NCI-H2171 treated with DMSO at 0.1 percent for 48 hours (cell line): ENCODE measurements at places on chromosomes 6 and 20.

- DNase-seq: no peak
These were observed 53.2 kb upstream of the THEMIS start for GRCh38 chr6:127954082-127954481.

DNA sequence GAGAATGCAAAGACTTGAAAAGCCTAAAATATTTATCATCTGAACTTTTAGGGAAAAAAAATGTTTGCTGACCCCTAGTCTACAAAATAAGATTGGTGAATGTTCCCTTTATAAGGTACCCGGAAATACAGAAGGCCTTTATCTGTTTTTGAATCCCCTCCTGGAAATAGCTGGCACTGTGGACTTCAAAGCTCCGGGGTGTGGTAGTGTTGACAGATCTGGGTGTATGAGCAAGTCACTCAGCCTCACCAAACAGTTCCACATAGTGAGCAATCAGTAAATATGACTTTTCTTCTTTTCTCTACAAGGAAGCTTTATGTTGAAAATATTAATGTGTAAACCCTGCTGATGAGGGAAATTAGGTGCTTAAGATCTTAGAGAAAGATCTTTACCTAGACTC, 29.2 kb upstream of the HTR1B start:
- DNase-seq: no peak

GRCh38 chr6:111482959-111483735, at the start of gene REV3L:
Gene REV3L, minus strand, starts transcription at chr6:111483218. Its CDS starts 330 bp downstream, at chr6:111482888.
- DNase-seq: peak; percentile 98

- no peak for DNase-seq
These were observed 41.8 kb upstream of the F13A1 start for GRCh38 chr6:6362056-6362840.

GRCh38 chr20:17059465-17059864, 167.4 kb upstream of the PCSK2 start:
- DNase-seq: peak; percentile 28

DNA sequence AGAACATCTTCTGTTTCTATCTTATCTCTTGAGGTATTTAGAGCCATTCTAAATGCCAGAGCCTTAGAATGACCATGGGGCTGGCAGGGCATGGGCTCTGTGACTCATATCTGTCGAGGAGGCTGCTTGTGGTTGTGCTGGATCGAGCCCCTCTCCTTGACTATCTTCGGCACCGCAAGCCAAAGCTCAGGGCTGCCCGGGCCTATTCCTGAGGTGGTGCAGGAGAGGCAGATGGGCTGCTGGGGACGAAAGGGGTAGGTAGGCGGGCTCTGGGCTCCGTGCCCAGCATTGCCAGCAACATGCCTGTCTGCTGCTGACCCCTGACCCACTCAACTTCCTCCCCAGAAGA, 89.9 kb downstream of the NOL4L start:
- DNase-seq: no peak

DNA sequence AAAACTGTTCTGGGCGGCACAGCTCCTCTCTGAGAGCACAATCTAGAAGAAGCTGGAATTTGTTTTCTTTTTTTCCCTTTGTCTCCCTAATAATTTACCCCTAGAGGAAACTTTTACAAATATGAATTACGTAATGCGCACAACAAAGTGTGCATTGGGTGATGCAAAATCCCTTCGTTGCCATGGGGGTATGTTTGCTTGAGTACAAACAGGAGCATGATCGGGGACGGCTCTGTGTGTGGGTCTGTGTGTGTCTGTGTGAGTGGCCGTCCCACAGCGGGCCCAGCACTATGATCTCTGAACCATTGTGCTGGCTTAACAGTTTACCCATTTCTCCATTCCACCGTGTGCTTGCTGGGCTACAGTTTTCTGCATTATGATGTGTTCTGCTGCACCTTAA, 278.2 kb downstream of the CDC5L start:
- no peak for DNase-seq

- DNase-seq: peak; percentile 15
These were observed 58.7 kb upstream of the CD93 start for GRCh38 chr20:23144856-23145255.

DNA sequence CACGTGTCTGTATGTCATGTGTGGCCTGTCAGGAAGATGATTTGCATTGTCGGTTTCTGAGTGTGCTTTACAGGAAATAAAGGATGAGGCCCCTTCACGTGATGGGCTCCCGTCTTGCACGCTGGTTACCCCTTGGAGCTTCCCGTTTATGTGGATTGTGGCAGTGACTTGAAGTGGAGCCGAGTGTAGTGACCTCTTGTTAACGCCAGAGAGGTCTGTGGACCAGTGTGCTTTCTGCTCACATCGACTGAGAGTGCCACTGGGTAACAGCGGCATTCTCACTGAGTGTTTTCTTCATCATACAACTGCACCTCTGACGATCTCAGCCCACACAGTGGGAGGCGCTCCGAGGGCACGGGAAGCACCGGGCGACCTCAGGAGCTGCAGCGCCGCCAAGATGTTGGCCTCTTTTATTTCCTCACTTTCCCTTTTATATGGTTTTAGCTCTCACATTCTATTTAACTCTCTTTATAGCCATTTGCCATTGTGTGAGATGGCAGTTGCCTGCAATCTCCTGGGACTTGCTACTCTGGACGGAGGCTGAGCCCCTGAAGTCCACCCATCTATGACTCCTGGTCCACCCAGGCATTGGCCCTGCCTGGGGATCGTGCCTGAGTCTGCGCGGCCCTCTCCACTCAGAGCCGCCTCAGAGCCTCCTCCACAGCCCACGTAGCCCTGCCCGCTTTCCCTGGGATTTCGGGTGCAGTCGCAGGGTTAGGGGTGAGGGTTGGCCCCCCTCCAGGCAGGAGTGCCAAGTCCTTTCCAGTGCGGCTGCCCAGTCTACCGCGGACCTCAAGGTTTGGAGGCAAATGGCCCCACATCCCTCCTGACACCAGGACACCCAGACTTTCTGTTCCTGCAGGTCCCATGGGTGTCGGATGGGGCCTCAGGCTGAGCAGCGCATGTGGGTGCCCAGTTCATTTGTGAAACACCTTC, 238.9 kb downstream of the ERMARD start:
- no peak for DNase-seq

DNA sequence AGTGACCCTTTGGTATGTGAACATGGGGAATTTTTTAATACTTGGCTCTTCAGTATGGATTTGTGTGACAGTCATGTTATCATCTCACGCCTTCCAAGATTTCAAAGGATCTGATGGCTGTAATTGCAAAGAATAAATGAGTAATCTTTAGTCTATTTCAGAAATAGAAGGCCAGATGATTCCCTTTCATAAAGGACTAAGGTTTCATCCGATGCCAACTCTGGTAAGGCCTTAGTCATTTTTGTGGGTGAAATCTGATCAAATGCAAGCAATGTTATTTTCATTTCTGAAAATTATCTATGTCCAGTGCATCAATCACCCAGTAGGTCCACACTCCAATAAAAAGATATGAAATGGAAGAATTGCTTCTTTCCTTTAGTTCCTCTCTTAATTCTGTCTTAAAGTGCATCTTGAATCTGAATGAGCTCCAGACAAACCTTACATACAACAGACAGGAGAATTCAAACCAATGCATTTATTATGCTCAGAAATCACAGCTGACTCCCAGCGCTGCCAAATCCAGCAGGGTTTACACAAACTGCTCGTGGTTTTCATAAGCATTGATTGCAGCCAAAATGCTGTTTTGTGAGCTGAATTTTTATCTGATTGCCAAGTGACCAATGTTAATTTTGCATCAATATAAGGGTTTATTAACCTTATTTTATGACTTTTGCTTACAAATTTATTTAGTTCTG, 565.2 kb upstream of the MARCKS start:
- DNase-seq: no peak

GRCh38 chr6:136230219-136230853, 19.8 kb downstream of the MTFR2 start:
- DNase-seq: no peak

- no peak for DNase-seq
These were observed 535.1 kb downstream of the UTRN start for GRCh38 chr6:144820270-144820669.

- DNase-seq: no peak
These were observed 38.4 kb upstream of the EYA4 start for GRCh38 chr6:133202610-133203343.

DNA sequence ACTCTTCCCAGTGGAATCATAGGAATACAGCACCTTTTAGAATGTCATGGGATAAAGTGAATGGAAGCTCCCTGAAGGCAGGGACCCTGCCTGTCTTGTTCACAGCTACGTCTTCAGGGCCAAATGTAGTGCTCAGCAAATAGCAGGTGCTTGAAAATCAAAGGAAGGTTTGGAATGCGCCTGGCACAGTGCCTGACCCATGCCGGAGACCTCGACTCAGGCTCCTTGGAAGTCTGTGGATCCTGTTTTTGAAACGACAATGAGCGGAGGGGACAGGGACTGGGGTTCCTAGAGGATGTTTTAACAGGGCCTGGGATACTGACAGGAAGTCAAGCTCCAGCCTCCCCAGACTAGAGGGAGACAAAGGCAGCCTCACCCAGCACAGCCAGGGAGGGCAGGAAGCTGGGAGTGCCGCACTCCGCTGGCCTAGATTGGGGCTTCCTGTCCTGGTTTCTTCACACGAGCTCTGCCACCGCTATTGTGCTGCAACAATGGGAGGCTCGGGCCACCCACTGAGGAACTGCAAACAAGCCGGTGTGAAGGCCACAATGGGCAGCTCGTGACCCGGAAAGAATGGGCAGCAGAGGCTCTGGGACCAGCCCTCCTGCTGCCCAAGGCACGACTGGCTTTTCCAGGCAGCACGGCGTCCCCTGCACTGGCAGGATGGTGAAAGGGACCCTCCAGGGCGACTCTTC, 76.7 kb downstream of the PREX1 start:
- no peak for DNase-seq

GRCh38 chr20:25535762-25536161, 49.6 kb downstream of the NINL start:
- DNase-seq: no peak

DNA sequence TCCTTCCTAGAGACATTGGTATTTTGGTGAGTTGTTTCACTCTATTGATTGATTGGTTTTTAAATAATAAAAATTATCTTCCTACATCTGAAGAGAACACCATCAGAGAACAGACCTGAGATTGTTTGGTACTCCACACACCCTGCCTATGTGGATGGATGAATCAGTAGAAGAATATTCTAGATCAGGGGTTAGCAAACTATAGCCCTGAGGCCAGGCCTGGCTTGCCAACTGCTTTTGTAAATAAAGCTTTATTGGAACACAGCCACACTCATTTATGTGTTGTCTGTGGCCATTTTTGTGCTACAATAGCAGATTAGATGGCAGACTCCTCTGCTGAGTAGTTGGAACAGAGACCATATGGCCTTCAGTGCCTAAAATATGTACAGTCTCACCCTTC, 139.6 kb upstream of the INSM1 start:
- DNase-seq: no peak
